Muscle of leg (tissue), 16 donors: ENCODE measurements at places on chromosomes 5 and 9. TPM values are rescaled to one million over a fixed set of nuclear protein-coding genes. Genes with fewer than 3 reads are reported as not detected.

DNA sequence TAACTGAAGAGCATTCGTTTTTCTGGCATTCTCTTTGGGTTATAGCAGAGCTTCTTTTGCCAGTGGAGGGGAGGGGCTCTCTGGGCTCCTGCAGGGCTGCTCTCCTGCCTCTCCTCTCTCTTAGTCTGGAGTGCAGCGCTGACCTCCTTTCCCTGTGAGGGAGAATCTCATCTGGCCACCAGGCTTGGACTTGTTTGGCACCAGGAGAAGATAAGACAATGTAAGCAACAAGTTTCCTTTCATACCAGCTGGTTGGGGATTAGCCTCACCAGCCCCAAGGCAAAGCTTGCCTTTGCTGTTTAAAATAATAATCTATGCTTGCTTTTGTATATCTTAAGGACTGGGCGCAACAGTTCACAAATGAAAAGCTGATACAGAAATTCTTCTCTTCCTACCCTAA lies 196.4 kb downstream of the TLE4 start:
- DNase-seq: peak; percentile 41
- peaks cover 8% of the 10 kb centered on the region for H3K27me3 ChIP-seq
- no peak overlapping the region for H3K27ac ChIP-seq
- peaks cover 10% of the 10 kb centered on the region for H3K4me1 ChIP-seq
- no peaks in the 10 kb centered on the region for H3K36me3 ChIP-seq
- no peak overlapping the region for H3K4me3 ChIP-seq

DNA sequence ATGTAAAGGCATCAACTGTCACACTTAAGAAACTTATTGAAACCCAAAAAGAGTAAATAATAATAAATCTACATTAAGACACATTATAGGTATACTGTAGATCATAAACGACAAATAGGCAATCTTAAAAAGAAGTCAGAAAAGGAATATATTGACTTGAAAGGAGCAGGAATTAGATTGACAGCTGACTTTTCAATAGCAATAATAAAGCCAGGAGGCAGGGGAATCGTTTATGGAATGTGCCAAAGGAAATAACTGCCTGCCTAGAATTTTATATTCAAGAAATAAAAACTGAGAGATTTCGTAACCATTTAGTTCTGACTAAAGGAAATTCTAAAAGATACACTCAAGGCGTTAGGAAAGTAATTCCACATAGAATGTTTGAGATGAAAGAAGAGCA lies 21.7 kb upstream of the ACSL6 start:
- H3K4me1 ChIP-seq: no peaks in the 10 kb centered on the region
- no peak overlapping the region for H3K4me3 ChIP-seq
- no peaks in the 10 kb centered on the region for H3K36me3 ChIP-seq
- no peak overlapping the region for H3K27ac ChIP-seq

Gene PCDHB11
- total RNA-seq: 4.3 TPM

- no peaks in the 10 kb centered on the region for H3K4me1 ChIP-seq
- H3K27ac ChIP-seq: no peak overlapping the region
- H3K36me3 ChIP-seq: no peaks in the 10 kb centered on the region
- no peak for DNase-seq
- H3K4me3 ChIP-seq: no peak overlapping the region
These were observed 284.1 kb upstream of the GRIA1 start for GRCh38 chr5:153206361-153206760.

DNA sequence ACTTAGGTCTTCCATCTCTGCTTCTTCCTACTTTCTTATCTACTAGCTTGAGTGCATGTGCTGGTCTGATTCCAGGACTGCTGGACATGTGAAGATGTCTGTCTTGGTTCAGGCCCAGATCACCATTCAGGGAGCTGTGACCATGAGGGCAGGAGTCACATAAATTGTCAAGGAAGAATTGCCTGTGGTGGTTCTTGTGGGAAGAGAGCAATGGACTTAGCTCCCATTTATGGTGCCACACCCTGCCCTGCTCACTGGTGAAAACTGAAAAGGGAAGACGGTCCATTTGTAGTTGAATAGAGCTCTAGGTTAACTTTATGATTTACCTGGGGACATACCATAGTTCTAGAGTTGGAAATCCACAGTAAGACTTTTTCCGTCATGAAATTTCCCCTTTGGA lies 244.3 kb upstream of the ZNF608 start:
- H3K36me3 ChIP-seq: no peaks in the 10 kb centered on the region
- H3K27me3 ChIP-seq: no peaks in the 10 kb centered on the region
- H3K27ac ChIP-seq: no peak overlapping the region
- no peak overlapping the region for H3K4me3 ChIP-seq
- DNase-seq: no peak

DNA sequence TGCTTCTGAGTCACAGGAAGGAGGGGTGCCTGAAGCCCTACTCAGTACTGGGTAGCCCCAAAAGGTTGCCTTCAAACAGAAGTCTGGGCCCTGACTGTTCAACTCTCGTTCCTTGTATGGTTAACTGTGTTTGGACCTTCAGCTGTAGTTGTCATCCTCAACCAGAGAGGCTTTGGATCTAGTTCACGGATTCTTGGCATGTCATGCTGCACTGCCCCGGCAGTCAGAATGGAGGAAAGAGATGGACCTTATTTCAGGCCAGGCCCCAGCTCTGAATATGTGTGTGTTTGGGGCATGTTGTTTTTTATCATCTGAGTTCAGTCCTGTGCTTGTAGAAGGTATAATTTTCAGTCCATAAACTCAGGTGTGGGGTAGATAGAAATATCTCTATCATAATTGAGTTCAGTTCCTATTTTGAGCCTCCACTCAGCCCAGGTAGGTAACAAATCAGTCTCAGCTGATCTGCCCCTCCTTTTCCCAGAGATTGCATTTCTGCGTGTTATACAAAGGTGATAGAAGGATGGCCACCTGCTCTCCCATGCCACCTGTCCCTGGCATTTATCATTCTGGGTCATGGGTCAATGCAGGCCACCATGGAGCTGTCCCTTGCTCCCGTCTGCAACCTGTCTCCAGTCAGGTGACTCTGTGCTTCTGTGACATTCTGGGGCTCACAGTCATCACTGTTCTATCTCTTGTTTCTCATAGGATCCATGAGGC lies 127.5 kb upstream of the CPEB4 start:
- H3K27ac ChIP-seq: no peak overlapping the region
- H3K36me3 ChIP-seq: no peaks in the 10 kb centered on the region
- H3K4me3 ChIP-seq: no peak overlapping the region
- H3K4me1 ChIP-seq: peaks cover 14% of the 10 kb centered on the region
- DNase-seq: no peak
- no peaks in the 10 kb centered on the region for H3K27me3 ChIP-seq

GRCh38 chr9:135139366-135139959 lies 52.0 kb downstream of the OLFM1 start:
- H3K27ac ChIP-seq: no peak overlapping the region
- peaks cover 15% of the 10 kb centered on the region for H3K4me1 ChIP-seq
- no peak overlapping the region for H3K4me3 ChIP-seq
- DNase-seq: peak; percentile 42
- H3K27me3 ChIP-seq: no peaks in the 10 kb centered on the region
- H3K36me3 ChIP-seq: no peaks in the 10 kb centered on the region

DNA sequence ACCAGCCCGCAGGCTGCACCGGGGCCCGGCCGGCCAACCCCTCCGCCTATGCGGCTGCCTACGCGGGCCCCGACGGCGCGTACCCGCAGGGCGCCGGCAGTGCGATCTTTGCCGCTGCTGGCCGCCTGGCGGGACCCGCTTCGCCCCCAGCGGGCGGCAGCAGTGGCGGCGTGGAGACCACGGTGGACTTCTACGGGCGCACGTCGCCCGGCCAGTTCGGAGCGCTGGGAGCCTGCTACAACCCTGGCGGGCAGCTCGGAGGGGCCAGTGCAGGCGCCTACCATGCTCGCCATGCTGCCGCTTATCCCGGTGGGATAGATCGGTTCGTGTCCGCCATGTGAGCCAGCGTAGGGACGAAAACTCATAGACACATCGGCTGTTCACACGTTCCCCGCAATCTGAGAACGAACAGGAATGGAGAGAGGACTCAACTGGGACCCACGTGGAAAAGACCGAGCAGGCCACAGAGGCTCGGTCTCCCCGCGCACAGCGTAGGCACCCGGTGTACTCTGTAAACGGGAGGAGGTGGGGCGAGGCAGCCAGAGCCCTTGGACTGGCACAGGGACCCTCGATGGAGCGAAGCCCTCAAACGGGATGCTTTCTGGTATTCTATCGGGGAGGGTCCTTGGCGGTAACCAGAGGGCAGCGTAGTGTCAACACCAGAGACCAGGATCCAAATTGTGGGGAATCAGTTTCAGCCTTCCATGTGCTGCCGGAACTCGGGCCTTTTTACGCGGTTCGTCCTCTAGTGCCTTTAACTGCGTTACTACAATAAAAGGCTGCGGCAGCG lies 1.9 kb downstream of the FOXE1 start:
- H3K36me3 ChIP-seq: no peaks in the 10 kb centered on the region
- peaks cover 87% of the 10 kb centered on the region for H3K27me3 ChIP-seq
- H3K4me1 ChIP-seq: peaks cover 7% of the 10 kb centered on the region
- H3K4me3 ChIP-seq: no peak overlapping the region
- DNase-seq: no peak

GRCh38 chr5:3024976-3025375 lies 273.5 kb upstream of the IRX2 start:
- H3K4me1 ChIP-seq: no peaks in the 10 kb centered on the region
- no peak for DNase-seq
- H3K27me3 ChIP-seq: peaks cover 4% of the 10 kb centered on the region
- no peak overlapping the region for H3K27ac ChIP-seq
- H3K4me3 ChIP-seq: no peak overlapping the region
- H3K36me3 ChIP-seq: no peaks in the 10 kb centered on the region

DNA sequence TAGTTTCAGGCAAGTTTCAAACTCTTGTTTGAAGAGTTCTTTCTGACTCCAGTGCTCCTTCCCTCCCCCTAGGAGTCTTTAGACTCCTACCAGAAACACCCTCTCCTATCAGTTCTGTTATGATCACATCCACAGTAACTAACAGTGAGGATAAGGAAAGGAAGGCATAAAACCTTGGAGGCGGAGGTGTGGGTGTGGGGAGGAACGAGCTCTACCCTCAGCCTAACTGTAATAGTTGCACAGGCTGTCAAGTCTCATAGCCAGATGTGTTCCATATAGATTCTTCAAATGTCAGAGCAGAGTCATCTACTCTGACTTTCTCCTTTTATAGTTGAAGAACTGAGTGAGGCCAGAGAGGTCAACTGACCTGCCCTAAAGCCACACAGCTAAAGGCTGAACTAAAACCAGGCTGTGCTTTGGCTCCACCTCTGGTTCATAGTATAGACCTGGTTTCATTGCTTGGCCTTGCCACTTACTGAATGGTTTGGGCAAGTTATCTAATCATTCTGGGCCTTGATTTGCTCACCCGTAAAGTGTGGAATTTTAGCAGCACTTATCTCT lies 34.4 kb upstream of the PIK3R1 start:
- no peak overlapping the region for H3K27ac ChIP-seq
- H3K36me3 ChIP-seq: no peaks in the 10 kb centered on the region
- H3K4me3 ChIP-seq: no peak overlapping the region
- no peaks in the 10 kb centered on the region for H3K27me3 ChIP-seq

DNA sequence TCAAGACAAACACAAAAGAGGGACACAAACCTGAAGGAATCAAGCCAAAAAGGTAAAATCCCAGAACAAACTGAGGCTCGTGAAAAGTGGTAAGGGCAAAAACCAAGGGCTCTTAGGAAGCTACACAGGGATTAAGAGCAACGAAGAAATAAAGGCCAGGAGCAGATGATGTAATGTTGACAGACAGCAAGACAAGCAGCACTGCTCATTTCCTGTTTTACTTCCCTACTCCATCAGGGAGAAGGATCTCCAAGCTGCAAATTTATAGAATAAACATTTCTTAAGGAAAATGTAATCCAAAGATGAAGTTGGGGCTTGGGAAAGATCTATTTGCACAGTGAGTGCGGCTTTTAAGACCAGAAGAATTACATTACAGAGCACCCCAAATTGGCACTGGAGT lies 182.3 kb upstream of the MAP1B start:
- H3K27me3 ChIP-seq: no peaks in the 10 kb centered on the region
- H3K27ac ChIP-seq: peak overlapping the region; percentile 50
- peak; percentile 69 for DNase-seq
- no peaks in the 10 kb centered on the region for H3K36me3 ChIP-seq

GRCh38 chr5:119410448-119411159 lies 41.7 kb upstream of the HSD17B4 start:
- peaks cover 5% of the 10 kb centered on the region for H3K4me1 ChIP-seq
- peak; percentile 43 for DNase-seq
- H3K4me3 ChIP-seq: no peak overlapping the region
- no peaks in the 10 kb centered on the region for H3K36me3 ChIP-seq

Gene CHSY3
- 6.3 TPM for total RNA-seq

- no peak overlapping the region for H3K4me3 ChIP-seq
- no peak overlapping the region for H3K27ac ChIP-seq
- no peak for DNase-seq
- peaks cover 14% of the 10 kb centered on the region for H3K36me3 ChIP-seq
These were observed 5.4 kb downstream of the YTHDC2 start for GRCh38 chr5:113518884-113519283.

DNA sequence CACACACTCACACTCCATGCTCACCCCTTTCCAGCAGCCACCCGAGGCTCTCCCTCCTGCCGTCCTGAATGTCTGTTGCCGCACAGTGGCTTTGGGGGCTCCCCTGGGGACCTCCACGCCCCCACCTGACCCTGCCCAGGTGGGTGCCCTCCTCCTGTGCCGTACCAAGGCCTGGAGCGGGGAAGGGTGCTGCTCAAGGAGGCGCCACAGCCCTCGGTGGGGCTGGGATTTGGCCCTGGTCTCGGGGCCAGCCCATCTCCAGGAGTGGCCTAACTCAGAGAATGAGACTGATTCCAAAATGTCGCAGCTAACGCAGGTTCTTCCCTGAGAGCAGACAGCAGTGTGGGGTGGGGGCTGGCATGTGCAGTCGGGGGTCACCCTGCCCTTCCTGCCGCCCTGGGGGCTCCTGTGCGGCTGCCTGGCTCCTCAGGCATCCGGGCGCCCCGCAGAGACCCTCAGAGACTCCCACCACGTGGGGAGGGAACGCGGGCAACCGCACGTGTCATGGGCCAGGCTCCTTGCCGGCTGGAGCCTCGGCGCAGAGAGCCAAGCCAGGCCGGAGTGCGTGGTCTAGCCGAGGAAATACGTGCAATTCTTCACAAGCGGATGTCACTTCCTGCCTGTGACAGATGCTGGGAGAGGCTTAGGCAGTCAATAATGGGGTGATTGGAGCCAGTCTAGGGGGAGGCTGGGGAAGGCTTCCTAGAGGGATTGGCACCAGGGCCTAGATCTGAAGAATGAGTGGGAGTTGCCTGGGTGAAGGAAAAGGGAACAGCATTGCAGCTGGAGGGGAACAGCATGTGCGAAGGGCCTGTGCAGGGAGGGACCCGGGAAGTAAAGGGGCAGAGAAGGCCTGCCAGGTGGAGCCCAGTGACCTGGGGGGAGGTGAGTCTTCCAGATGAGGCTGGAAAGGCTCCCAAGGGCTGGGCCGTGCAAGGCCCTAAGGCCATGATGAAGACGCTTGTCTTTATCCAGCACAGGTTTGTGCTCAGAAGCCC lies 44.1 kb downstream of the C9orf50 start:
- peaks cover 8% of the 10 kb centered on the region for H3K4me1 ChIP-seq
- no peak overlapping the region for H3K4me3 ChIP-seq
- peak overlapping the region; percentile 67 for H3K27ac ChIP-seq
- H3K36me3 ChIP-seq: no peaks in the 10 kb centered on the region
- H3K27me3 ChIP-seq: no peaks in the 10 kb centered on the region

Gene TLE4
- total RNA-seq: 16.6 TPM
